ENCODE measurements at places on chromosomes 4 and X. TPM values are rescaled to one million over a fixed set of nuclear protein-coding genes. Genes with fewer than 3 reads are reported as not detected.

Gene IGSF1
- 0.12 TPM for total RNA-seq

Gene GUCY1B1
- total RNA-seq, result 4.7 TPM

- DNase-seq, result no peak
Measured at GRCh38 chr4:131081069-131081468, 1985.1 kb downstream of the C4orf33 start.

DNA sequence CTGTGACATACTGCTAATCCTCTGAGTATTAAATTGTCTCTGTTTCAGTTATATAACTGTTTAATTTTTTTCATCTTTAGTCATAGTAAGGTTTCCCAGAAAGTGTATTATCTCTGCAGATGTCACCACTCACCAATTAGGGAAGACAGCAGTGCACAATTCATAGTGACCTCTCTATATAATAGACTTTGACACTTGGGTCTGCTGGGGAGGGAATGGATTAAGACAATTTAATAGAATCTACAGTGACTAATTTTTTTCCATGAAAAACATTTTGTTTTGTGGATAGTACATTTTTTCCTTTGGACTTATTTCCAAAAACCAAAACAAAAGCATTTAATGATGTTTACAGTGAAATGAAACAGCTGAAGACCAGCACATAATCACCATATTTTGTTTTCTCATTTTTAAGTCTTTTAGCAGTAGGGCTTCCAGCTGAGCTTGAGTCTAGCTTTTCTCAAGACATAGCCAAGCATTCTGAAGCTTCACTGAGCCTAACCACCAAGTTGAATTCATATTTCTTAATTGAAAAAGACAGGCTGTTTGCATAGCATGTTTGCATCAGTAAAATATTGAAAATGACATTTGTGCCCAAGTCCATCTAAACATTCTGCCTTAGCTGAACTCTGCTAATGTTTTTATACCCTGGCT is 69.5 kb downstream of the PCDH19 start:
- DNase-seq, result no peak

GRCh38 chr4:48979914-48980579 is 6.0 kb upstream of the CWH43 start:
- no peak for DNase-seq

DNA sequence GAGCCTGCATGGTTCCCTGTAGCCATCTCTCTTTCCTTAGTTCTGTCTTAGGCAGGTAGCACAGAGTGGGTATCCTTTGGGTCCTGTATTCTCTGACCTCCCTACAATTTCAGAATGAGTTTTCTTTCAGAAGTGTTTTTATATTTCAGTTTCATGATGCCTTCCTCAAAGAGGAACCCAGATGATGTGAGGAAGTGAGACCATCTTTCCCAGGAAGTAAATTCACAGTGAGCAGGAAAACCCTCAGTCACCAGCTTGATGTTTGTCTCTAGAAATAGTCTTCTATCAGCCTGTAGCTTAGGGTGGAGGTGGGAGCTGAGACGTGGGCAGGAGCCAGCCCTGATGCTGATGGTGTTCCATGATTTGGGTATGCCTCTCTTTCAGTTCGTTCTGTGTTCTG is 16.9 kb downstream of the PLAC1 start:
- no peak for DNase-seq

GRCh38 chr4:151717909-151718628 is 42.7 kb downstream of the GATB start:
- no peak for DNase-seq

GRCh38 chrX:39164212-39164611 is 363.0 kb downstream of the MID1IP1 start:
- no peak for DNase-seq

Gene CENPVL2
- not detected for total RNA-seq

Gene RAB41
- not detected for total RNA-seq

DNA sequence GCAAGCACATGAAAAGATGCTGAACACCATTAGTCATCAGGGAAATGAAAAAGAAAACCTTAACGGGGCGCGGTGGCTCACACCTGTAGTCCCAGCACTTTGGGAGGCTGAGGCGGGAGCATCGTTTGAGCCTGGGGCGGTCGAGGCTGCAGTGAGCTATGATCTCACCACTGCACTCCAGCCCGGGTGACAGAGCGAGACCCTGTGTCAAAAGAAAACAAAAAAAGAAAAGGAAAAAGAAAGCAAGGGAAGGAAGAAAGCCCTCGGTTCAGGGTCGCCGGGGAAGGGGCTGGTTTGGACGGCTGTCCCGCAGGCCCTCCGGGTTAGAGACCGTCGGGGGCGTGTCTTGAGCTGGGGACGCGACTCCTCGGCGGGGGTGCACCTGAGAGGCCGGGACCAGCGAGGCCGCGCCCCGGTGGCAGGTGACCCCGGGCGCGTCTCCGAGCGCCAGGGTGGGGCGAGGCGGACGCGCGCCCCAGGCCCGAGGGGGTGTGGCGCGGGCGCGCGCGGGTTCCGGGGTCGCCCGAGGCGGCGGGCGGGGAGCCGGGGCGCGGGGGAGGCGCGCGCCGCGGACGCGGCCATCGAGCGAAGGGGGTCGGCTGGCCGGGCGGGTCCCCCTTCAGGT is 478 bp upstream of the PLXNA3 start:
- no peak for DNase-seq

GRCh38 chr4:1503583-1504471 is 97.6 kb upstream of the NKX1-1 start:
- peak; percentile 44 for DNase-seq

- DNase-seq, result peak; percentile 9
Measured at GRCh38 chr4:8707045-8707781, 114.6 kb downstream of the CPZ start.

DNA sequence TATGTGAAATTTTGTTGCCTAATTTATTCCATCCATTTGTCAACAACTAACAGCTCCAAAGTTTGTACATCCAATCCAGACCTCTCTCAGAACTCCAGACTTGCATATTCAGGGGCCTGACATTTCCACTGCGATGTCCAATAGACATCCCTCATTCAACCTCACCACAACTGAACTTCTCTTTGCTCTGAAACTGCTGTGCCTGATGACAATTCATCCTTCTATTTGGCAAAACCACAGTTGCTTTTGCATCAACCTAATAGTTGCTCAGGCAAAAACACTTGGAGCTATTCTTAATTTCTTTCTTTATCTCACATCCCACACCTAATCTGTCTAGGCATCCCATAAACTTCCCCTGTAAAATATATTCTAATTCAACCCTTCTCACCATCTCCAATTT is 56.5 kb downstream of the ANTXR2 start:
- no peak for DNase-seq

Gene ITGB1BP2
- 35.2 TPM for total RNA-seq

DNA sequence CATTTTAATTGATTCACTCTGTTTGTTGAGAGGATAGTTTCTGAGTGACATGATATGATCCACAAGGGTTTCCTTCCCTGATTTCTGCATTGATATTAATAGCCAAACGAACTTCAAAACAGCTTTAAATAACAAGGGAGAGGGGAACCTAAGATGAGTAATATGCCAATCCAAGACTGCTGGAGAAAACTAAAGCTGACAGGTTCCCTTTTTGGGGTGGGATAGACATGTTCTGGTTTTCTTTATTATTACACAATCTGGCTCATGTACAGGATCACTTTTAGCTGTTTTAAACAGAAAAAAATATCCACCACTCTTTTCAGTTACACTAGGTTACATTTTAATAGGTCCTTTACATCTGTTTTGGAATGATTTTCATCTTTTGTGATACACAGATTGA is 182.2 kb downstream of the AR start:
- DNase-seq, result no peak

- no peak for DNase-seq
Measured at GRCh38 chrX:13855689-13856450, 39.0 kb upstream of the GPM6B start.

DNA sequence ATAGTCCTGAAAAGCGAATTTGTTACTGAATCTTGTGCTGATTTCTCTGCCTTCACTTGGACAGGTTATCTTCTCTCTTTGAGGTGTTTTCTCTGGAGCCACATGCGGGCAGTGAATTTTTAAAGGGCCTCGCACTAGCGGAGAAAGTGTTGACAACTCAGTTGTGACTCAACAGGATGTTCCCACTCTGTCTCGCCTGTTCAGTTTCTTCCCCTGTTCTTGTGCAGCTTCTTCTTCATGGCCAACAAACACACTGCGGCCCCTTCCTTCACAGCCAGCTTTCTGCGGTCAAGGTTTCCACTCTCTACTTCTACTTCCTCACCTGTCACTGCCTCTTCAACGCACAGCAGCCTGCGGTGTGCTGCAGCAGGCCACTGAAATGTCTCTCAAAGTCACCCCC is 1.1 kb upstream of the SHROOM4 start:
- no peak for DNase-seq

All from psoas muscle (tissue), 8 donors.